H1 (cell line): ENCODE measurements at places on chromosomes 11 and 22.
A peak's percentile ranks its signal among the peaks of the same experiment; 100 is the strongest.

- DNase-seq: no peak
Observed at GRCh38 chr11:105693075-105693759, 83.3 kb downstream of the GRIA4 start.

- peak; percentile 90 for DNase-seq
Observed at GRCh38 chr11:57491371-57492061, 24.0 kb downstream of the SLC43A1 start.

DNA sequence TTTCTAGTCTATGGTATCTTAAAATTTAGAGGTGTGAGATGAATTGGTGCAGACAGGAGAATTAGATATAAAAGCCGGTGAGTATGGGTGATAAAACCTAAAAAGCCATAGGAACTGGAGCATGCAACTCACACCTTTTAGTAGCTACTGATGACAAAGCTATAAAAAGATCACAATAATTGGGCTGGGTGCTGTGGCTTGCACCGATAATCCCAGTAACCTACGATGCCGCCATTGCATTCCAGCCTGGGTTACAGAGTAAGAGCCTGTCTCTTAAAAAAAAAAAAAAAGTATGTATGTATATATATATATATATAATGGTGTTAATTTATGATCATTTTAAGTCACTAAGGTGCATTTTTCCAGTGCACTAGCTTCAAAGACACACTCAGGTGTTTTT, 17.2 kb downstream of the WEE1 start:
- DNase-seq: no peak

GRCh38 chr11:35177370-35177769, 38.4 kb downstream of the CD44 start:
- DNase-seq: no peak

DNA sequence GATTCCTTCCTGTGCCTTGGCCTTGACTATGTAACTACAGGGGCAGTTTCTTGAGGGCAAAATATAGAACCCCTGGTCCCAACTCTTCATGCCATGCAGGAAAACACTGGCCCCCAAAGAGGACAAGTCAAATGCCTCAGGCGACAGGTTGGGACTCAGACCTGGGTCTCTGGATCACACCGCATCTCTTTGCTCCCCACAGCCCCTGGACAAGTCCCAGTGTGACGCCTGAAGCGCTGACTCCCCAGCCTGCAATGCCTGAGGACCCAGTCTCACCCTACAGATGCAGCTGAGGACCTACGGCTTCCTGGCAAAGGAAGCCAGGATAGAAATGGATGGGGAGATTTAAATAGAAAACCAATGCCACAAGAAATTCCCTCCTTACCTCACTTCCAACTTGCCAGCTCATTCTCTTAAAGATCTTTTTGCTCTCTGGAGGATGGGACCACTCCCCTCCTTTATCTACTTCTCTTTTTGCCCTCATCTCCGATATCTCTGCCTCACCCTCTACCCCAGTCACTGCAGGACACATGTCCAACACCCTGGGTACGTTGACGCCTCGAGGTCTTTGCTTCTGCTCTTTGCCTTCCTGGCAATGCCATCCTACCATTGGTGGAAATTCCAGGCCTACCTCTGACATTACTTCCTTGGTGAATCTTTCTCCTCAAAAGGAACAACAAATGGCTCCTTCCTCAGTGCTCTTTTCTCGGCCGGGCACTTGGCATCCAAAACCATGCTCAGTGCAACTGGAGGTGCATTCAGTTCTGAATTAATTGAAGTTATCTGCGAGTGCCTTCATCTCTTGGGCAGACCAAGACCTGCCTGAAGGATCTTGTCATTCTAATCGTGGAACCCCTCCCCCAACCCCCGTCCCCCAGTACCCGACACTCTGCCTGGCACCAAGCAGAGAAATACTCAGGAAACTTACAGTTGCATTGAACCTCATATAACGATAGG, 2.0 kb upstream of the PRDM11 start:
- no peak for DNase-seq

DNA sequence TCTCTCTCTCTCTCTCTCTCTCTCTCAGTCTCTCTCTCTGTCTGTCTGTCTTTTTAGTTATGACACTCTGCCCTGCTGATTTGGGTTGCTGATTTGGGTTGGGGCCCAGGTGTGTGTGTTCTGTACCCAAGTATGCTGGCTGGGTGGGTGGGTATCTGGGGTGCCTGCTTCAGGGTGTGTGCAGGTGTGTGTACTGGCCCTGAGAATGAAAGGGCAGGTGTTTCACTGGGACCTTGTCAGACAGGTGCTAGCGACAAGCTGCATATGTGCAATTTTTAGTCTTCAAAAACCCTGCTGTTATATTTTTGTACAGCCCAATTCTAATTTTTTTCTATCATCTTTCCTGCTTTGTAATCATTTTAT, 943 bp downstream of the CSF2RB start:
- no peak for DNase-seq
